ENCODE measurements at places on chromosomes 13 and 19.

DNA sequence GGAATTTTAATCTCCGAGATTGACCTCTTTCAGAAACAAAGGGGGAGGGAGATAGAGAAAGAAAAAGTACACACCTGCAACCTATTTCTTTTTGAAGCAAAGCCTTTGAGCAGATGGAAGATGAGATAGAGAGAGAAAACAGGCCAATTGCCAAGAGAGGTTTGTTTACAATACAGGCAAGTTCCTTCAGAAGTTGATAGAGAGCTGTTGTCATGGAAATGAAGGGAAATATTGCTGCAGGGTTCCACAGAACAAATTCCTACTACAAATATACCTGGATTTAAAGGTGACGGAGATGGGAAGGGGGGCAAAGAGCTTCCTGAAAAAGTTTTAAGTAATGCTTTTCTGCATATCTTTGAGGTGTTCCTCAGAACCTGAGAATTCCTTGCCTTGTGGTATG lies 388.4 kb downstream of the NDFIP2 start:
- peak; percentile 7 for DNase-seq

GRCh38 chr19:53311044-53311443 lies 22.5 kb upstream of the ZNF845 start:
- DNase-seq, result no peak

GRCh38 chr13:112102243-112102642 lies 35.3 kb downstream of the SOX1 start:
- DNase-seq, result no peak

DNA sequence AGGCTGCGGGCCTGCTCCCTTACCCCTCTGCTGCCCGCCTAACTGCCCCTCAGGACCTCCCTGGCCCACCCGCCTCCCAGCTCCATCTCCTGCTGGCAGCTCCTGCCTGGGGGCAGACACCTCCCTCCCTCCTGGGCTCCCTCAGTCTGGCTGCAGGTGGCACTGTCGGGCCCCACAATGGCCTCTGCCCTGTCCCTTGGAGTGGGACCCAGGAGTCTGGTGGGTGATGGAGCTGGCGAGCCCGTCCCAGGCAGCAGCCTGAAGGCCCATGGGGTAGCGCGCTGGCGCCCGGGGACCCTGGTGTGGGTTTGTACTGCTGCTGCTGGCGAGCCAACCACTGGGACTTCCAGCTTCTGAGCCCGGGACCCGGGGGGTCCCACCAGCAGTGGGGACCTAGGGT lies 83.6 kb downstream of the KDM4B start:
- DNase-seq, result no peak

DNA sequence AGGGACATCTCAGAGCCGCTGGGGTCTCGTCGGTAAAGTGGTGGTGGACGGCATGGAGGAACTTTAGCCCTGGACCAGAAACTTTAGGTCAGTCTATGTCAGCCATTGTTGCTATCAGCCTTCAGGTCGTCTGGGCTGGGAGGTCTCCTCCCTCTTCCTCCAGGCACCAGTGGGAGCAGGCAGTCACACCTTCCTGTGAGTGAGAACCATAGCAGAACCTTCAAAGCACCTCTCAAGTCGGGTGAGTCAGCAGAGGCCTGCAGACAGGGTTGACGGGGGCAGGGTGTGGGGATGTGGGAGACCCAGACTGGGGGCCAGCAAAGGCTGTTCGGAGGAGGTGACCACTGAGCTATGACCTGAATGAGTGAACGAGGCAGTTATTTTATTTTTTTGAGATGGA lies 15.4 kb upstream of the SBNO2 start:
- DNase-seq, result peak; percentile 67

GRCh38 chr19:4295972-4296771 lies 6.0 kb downstream of the TMIGD2 start:
- peak; percentile 10 for DNase-seq

DNA sequence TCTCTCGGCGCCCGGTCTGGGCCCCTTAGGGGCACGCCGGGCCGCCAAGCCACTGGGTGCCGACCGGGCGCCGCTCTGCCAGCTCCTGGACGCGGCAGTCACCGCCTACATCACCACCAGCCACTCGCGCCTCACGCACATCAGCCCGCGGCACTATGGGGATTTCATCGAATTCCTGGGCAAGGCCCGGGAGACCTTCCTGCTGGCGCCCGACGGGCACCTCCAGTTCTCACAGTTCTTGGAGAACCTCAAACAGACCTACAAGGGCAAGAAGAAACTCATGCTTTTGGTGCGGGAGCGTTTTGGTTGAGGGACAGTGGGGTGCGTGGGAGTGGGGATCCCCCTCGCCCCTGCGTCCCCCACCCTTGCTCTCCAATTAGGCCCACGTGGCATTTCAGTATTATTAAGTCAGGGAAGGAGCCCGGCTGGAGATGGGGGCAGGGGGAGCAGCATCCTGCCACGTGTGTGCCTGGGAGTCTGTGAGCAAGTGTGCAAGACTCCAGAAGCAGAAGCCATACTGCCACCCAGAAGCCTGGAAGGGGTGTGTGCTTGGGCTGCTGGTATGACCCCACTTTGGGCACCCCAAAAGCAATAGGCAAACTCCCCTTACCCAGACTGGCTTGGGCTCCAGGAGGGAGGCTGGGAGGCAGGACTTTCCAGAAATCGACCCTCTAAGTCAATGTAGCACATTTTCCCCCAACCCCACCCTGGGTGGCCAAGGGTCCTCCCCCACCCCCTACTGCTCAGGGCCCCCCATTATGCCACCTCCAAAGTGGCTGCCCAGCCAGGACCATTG lies 35.7 kb downstream of the ZSWIM4 start:
- DNase-seq, result peak; percentile 76
